ENCODE measurements at places on chromosomes 2 and 18.

- no peak for DNase-seq
Observed at GRCh38 chr2:239538357-239539052, 137.7 kb upstream of the HDAC4 start.

DNA sequence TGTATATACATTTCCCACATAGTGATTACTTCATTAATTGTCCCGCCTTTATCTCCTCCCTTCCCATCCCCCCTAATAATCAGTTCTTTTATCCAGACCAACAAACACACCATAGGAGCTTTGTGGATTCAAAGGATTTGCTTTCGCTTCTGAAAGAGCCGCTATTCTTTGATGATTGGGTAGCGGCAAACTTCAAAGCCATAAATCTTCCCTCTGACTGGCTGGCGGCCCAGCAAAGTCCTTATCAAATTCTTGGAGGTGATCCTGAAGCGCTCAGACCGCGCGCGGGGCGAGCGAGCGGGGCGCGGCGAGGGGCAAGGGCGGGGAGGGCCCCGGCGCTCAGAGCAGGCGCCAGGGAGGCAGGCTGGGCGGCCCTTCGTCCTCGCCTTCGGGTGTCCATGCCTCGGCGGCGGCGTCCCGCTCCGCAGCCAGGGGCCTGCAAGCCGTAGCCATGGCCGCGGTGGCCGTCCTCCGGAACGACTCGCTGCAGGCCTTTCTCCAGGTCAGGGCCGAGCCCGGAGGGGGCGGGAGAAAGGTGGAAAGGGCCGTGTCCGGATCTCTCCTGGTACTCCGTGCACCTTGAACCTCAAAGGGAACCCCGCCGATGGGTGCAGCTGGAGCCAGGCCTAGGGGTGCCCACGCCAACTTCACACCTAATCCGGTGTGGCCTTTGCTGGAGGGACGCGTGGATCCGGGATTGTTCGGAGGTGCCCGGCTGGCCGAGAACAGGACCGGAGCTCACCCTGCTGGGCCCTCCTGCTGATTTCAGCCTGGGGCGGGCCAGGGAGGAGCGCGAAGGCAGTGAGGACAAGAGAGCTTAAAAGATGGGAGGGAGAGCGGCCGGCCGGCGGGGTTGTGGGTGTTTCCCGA is at the start of gene SP5:
TSS of gene SP5 (plus strand) at position 276 of the 870 bp plus-strand sequence. CDS start at position 452, 176 bp downstream.
- DNase-seq, result no peak

GRCh38 chr2:204072443-204073324 is 136.1 kb downstream of the ICOS start:
- no peak for DNase-seq

GRCh38 chr18:5973099-5973498 is 77.8 kb upstream of the TMEM200C start:
- no peak for DNase-seq

- DNase-seq, result no peak
Observed at GRCh38 chr2:95007822-95008221, 17.7 kb upstream of the MAL start.

GRCh38 chr2:138030459-138030858 is 66.2 kb downstream of the HNMT start:
- no peak for DNase-seq

DNA sequence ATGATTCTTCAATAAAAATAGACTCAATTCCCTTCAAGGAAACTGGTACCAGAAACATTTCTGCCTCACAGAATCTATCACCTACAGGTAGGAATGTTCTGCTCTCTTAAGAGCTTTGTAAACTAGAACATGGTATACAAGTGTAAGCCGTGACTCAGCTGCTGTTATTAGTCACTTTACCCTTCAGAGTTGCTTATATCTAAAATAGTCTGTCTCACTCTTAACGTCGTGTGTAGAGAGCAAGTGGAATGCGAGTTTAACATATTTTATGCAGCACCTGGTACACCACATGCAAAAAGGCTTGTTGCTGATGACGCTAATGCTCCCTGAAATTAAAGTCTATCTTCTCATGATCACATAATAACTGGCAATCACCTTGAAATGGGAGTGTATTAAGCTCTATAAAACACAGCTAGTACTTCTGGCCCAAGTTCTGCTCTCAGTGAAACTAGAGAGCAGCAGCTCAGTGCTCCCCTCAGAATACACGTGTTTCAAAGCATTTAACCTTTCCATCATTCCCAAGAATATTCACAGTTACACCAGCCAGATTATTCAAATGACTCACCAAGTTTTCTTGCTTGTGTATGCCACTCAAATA is 420.0 kb downstream of the ZEB2 start:
- no peak for DNase-seq

- no peak for DNase-seq
Observed at GRCh38 chr2:218567797-218568189, 358 bp downstream of the USP37 start.

DNA sequence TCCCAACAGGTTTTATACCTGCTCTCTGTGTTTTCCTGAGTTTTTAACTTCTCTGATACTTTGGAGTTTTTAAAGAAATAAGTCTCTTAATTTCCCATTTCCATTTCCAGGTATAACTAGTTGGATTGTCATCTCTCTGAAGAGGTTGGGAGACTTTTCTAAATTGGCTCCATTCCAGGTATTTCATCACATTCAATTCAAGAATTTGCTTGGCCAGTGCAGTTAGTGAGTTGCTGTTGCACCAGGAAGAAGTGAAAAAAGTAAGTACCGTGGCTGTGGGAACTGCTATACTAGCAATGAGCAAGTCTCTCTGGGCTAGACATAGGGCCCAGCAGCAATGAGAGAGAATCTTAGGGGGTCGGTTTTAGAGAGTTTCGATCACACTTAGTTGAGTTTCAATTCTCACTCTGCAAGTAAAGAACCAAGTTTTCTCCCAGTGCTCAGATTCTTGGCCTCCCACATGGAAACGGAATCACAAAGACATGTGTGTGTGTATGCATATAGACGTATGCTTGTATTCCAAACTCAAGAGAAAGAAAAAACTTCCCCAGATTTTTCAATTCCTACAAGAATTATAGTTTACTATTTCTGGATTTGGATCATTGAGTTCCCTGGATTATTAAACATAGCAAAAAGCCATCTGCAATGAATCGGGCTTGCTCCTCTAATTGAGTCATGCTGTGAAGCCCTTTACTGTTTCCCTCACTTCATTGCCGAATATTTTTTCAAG is 894.4 kb downstream of the BCL11A start:
- DNase-seq, result no peak

- DNase-seq, result no peak
Observed at GRCh38 chr2:233674995-233675394, 3.3 kb downstream of the UGT1A9 start.

GRCh38 chr2:239728751-239729150 is 296.4 kb downstream of the NDUFA10 start:
- no peak for DNase-seq

DNA sequence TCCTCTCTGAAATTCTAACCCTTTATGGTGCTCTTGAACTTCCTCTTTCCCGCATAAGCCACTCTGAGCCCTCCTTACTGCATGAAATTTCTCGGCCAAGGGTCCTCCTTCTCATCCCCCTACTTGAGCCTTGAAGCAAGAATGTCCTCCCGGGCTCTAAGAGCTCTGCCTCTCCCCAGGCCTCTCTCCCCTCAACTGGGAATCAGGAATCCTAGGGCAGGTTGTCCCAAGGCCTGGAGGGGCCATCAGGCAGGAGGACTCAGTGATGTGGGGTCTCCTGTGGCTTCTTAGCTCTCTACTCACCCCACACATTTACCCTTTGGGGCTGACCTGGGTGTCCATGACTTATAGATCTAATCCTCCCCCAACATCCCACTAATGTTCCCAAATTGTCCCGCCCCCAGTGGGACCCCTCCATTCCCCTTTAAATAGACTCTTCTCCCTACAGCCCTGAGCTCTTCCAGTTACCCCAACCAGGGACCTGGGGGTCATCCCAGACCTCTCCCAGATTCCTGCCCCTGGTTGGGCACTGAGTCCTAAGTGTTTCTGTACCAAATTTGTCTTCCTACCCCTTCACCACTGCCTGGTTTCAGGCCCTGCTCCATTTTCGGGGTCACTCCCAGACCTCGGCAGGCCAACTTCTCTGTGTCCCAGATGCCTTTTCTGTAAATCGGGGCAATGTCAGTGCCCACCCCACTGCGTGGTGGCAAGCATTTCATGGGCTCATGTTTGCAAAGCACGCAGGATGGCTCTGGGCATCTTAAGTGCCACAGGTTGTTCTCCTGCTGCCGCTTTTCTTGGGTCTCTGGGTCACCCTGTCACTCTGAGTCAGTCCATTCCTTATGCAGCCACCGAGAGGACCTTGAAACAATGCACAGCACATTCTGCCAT is 171.2 kb downstream of the ASB1 start:
- no peak for DNase-seq

DNA sequence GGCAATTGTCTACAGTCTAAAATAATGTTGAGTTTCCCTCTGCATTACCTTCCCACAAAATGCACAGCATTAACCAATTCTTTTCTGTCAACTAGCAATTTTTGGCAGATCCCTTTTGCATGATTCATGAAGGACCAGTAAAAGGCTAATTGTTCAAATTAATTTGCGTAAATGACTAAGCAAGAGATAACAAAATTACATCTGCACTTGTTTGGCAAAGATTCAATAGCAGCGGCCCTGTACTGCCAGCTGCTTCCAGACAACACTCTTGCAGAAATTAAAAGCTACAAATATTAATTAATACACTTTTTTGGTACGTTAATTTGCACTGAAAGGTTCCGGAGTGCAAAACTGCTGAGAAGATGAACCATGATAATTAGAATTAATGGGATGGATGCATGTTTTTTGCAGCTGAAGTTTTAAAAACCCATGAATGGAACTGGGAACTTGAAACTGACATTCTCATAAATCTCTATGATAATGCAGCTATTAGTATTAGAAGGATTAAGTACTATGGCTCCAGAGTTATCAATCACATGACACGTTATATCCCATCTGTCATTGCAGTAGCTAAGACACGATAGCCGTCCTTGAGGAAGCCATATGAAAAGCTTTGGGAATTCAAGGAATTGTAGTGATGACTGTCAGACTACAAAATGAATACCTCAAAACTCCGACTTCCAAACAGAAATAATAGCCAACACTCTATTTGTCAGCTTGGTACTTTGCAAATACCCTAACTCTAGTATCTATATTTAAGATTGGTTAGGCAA is 1268.3 kb upstream of the ACVR2A start:
- DNase-seq, result no peak

- DNase-seq, result no peak
Observed at GRCh38 chr2:217329023-217329431, 469.2 kb upstream of the TNP1 start.

DNA sequence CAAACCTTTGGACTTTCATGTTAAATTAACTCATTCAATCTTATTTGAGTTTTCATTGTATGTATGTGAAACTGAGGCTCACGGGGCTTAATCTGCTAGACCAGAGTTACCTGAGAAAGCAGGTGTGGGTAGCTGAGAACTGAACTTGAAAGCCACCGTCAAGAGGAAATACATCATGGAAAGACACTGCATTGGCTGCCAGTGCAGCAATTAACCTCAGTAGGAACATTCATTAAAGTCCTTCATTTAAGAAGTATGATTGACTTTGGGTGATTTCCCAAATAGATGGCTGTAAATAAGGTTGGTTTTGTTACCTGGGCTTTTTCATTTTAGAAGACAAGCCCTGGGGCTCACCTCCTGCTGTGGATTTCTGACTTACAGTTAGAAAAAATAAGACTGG is 36.5 kb upstream of the MGAT5 start:
- DNase-seq, result no peak

- DNase-seq, result no peak
Observed at GRCh38 chr2:12714391-12715221, 2.1 kb upstream of the TRIB2 start.

DNA sequence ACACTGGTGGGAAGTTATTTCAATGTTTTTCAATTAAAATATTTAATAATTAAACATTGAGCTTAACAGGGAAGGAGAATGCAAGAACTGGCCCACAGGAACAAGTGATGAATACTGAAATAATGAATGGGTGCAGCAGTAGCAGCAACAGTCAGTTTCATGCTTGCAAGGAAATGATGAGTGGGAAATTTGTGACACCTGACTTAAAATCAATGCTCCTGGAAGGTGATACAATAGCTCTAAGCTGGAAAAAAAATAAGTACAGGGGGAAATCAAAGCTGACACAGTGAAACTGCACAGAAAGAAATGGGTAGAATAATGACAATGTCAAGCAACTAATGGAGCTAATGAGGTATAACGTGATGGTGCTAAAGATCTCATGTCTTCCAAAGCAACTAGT is 184.5 kb downstream of the IKZF2 start:
- DNase-seq, result no peak

- no peak for DNase-seq
Observed at GRCh38 chr2:168241208-168241607, 6.2 kb downstream of the STK39 start.

DNA sequence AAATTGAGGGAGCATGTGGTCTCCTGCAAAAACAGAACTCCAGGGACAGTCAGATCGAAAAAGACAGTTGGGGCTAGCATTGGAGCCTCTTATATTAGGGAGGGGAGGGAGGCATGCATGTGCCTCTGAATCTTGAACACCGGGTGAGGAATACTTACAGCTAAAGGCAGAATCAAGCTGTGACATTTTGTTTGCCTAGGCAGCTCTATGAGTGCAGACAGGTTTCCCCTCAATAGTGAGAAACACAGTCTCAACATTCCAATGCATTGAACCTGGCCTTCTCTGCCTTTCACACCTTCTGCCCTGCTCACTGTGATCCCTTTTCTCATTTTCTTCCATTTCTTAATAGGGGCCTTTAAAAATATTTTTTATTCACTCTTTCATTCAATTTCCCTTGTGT is 140.4 kb downstream of the THSD7B start:
- DNase-seq, result no peak

DNA sequence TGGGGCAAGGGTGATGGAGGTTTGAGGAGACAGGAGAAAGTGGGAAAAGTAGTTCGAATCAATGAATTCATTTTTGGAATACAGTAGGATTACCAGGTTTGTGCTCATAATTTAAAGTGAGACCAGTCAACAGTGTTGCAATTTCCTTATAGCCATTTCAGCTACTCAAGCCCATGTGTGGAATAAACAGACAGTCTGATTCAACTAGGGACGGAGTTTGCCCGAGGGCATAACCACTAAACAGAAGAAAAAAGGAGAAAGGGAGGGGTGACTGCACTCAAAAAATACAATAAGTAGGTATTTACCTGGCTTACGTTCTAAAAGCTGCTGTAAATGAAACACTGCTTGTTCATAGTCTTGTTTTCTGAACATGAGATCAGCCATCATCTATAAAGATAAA is 55.2 kb downstream of the TTC21B start:
- no peak for DNase-seq

DNA sequence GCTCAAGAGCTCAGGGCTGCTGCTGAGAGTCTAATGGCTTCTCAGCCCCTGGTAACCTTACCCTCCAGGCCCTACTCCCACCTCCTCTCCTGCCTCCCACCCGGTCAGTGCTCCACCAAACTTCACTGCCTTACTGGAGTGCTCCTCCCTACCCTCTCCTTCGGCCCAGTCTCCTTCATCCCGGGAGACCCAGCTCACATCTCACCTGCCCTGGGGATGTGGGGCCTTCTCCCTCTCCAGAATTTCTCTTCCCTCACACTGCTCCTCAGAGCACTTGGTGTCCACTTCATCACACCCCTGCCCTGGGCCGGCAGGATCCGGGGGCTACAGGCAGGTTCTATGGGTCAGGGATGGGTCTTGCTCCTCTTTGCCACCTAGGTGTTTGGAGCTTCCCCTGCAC is 21.6 kb downstream of the PTPN18 start:
- DNase-seq, result no peak
